Activated CD4-positive, alpha-beta T cell treated with anti-CD3 and anti-CD28 coated beads for 24 hours (primary cell): ENCODE measurements at places on chromosomes 3 and 15.
A peak's percentile ranks its signal among the peaks of the same experiment; 100 is the strongest.

DNA sequence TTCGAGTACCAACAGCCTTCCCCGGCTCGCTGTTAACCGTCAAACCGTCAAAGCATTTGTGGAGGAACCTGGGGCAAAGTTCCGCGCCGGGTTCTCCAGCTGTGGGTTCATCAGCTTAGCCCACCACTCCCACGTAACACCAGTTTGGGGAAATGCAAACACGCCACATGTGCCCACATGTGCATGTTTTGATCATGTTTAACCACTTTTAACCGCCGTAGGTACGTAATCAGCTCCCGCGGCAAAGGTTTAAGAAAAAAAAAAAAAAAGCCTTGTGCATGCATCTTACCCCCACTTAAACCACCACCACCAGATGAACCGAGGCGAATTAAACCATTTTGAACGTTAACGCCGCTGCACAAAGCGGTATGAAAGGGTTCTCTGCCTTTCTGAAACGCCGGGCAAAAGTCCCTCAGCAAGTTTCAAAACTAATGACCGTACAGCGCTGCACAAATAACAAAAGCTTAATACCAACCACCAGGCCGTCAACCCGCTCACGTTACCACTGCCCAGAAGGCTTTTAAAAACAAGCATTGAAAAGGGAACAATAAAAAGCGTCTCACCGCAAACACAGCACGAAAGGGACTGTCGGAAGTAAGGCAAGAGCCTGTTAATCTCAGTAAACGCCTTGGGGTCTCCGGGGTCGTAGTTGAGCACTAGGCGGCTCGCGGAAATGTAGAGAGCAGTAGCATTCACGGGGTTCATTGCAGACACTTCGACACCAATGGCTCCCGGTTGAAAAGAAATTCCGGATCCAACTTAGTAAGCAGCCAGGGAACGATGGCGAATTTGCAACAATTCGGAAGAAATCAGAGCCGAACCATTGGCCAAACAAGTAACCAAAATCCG is 1.5 kb downstream of the MSL2 start:
- DNase-seq = peak; percentile 37

DNA sequence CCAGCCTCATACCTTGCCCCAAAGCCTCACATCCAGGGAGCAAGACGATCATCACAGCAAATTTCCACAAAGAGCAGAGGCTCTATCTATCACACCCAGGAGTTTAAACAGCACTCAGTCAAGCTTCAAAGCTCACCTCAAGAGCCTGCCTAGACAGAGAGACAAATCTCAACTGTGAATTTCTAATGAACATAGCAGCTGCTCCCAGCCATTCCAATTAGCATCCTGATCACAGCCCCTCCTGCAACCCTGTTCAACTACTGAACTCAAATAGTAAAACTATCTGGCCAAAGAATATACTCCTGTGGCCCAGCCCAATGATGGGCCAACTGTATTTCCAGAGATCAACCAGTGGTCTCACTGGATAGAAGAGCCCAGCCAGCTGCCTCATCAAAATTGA is 269.8 kb downstream of the CTNNB1 start:
- DNase-seq = no peak

- DNase-seq = no peak
Observed at GRCh38 chr3:134829721-134830120, 34.7 kb downstream of the EPHB1 start.

GRCh38 chr15:60208709-60209108 is 189.1 kb downstream of the ANXA2 start:
- no peak for DNase-seq

DNA sequence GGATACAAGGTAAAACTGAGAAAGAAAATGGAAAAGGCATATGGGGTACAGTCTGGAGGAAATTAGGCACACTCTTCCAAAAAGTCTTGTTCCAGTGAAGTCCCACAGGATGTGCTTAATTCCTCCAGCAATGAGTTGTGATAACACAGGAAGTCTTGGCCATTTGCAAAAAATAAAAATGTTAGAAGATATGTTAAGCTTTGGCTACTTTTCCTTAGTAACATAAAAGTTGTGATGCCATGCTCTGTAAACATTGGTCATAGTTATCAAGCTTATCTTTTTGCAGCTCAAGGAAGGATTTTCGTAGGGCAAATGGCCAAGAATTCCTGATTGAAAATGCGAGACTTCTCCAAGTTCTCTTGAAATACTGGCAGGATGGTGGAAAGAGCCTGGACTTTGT is 26.4 kb downstream of the LNP1 start:
- no peak for DNase-seq

GRCh38 chr3:152229692-152230091 is 39.0 kb upstream of the MBNL1 start:
- DNase-seq = no peak

DNA sequence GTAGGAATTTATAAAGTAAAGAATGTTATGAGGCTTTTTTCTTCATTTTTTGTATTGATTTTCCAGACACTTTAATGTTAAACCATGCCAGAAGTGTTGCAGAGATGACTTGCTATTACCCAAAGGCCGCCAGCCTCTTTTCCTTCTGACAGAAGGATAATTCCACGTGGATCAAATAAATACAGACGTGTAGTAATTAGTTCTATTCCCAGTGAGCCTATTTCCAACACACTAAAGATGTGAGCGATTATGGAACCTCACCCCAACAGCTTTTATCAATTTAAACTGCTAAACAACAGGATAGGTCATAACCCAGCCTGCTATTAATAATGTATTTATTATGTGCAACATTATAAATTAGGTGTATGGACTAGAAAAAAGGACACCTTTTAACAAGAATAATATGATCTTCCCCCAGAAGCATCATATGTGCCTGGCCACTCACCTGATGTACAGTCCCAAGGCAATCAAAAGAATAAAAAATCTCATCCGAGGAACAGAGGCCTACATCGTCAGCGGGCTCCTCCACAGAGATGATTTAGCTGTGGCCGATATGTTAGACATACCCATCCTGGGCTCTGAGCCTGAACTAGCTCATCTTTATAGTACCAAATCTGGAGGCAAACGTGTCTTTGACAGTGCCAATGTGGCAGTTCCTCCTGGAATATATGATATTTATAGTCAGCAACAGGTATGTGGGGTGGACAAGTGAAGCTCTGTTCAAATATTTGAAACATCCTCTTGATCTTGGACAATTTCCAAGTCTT is 125.9 kb upstream of the C15orf61 start:
- DNase-seq = no peak

DNA sequence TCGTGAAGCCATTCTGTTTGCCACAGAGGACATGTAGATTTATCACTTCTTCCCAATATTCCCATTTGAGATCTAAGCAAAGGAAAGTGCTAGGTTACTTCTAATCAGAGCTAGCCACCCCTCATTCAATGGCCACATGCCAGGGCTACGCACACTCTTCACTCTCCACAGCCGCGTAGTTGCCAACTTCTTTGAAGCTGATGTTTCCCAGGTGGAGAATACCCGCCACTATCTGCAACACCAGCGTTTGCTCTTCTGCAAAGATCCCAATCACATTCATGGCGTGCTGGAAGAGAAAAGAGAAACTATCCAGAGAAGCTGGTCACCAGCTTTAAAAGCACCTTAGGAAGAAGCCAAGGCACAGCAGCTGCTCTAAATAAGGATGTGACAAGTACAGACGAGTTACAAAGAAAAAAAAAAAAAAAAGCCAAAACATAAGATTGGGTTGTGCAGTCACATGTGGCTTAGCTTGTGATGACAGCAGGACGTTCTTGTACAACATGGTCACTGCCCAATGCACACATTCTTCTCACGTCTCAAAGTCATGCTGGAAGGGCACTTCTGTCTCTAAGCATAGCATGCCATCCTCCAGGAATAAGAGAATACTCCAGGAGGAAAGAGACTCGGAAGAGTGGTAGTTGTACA is 16.4 kb downstream of the LDHAL6B start:
- no peak for DNase-seq

DNA sequence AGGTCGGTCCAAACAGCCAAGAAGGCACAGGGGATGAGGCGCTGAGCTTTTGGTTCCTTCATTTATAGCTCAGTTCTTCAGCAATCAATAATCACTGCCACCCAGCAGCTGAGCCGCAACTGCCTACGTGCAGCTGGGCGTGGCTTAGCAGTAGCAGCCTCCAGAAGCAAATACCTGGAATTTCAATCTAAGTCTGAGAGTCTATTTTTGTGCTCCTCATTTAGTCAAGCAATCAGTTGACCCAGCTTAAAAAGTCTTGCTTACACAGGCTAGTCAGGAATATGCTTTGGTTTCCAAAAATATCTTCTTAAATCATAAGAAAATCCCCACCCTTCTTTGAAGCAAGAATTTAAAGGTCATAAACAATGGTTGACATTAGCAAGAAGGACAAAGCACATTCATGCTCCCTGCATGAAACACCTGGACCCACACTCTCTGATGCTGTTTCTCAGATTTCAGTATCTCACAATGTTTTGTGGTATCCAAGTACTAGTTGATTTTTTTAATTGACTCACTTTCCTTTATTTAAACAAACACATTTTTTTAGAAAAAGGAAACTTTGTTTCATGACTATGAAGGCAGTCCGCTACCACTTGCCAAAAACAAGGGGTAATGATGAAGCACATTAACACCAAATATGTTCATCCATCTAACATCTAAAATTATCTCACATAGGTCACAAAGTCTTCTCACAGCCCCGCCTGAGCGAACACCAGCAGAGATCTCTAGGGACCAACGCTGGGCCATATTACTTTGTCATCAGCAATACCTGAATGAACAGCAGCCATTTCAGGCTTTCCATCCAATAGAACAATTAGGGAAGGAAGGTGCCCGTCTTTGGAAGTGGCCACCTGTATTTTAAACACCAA is 106.1 kb downstream of the OXNAD1 start:
- no peak for DNase-seq

DNA sequence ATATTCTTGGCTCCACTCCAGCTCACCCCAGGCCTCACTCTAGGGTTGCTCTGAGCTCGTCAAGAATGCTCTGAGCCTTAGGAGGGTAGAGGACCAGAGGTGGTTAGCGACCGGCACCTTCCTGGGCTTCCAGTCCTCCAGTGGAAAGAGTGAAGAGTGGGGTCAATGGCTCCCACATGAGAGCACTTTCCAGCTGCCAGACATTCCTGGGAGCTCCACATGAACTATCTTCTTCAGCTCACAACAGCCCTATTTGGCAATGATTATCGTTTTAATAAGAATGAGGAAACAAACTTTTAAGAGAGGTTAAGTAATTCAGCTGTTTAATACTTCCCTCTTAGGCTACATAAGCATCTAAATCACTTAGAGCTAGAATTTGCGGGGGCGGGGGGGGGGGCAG is 139.3 kb downstream of the STT3B start:
- DNase-seq = no peak

GRCh38 chr15:90271459-90272166 is 6.1 kb downstream of the NGRN start:
- no peak for DNase-seq

DNA sequence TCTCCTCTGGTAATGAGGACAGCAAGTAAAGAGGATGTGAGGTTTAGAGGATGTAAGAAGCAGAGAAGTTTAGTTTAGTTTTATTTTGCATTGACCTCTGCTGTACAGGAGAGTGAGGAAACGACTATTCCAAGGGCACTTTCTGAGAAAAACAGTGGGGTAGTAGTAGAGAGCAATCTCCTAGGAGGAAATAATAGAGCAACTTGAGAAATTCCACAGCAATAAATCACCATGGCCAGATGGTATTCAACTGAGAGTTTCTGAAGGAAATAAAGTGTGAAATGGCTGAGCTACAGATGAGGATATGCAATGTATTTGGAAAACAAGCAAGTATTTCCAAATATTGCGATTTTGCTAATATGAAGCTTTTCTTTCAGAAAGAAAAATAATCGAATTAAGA is 118.9 kb downstream of the DPH6 start:
- DNase-seq = no peak

DNA sequence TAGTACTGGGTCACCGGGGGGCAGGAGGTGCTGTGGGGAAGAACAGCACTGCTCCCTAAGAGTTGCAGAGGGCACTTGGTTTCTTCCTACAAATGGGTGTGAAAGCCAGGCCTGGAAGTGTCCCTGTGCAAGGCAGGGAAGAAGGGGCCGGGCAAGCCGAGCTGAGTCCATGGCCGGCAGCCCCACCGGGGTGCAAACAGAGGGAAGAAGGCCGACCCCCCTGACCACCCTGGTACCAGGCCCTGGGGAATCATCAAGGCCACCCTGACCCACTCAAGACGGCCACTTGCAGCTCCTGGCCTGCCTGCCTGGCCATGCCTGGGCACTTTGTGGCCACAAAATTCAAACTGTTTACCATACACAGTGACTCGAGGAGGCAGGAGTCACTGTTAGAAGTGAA is 8.7 kb upstream of the DNAJB8 start:
- no peak for DNase-seq

DNA sequence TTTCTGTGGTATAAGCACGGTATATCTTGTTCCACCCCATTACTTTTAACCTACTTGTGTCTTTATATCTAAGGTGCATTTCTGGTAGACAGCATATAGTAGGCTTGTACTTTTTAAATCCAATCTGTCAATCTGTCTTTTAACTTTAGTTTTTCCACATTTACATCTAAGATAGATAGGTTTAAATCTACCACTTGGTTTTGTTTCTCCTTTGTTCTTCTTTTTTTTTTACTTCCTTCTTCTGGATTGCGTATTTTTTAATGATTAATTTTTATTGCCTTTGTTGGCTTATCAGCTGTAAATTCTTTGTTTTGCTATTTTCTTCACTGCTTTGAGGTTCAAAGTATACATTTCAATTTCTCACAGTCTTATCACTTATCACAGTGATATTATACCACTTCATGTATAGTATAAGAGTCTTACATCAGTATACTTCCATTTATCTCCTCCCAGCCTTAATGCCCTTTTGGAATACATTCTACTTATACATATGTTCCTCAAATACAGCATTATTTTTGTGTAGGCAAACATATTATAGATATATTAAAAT is 31.0 kb downstream of the IQCB1 start:
- no peak for DNase-seq

GRCh38 chr15:25052191-25052999 is 97.6 kb downstream of the SNRPN start:
- DNase-seq = no peak

DNA sequence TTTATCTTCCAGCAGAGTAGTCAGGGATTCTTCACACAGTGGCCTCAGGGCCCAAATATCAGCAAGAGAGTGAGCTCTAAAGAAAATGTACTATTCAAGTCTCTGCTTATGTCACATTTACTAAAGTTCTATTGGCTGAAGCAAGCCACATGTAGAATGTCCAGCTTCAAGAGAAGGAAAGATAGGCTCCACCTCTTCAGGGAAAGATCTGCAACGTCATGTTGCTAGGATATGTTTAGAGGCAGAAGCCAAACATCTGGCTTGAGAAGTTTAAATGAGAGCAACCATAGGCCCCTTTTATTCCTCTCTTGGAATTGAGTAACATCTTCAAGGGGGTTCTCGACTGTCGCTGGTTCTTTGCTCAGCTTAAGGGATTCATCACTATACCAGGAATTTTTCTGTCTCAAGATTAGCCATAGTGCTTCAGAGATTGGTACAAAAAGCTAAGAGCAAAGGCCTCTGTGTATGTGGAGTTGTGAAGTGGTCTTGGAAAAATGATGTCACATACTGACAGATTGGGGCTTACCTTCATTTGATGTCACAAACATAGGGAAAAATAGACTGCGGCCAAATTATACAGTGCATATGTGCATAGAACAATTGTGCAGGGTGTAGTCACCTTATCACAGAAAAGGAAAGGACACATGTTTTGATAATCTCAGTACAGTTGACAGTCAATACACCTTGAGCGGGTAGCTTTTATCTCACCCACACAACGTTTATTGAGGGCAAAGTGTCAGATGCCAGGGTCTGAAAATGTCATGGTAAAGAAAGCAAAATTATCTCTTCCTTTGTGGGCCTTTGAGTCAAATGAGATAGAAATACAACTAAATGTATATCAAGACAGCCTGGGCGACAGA is 11.3 kb upstream of the THRB start:
- DNase-seq = no peak

GRCh38 chr3:42013691-42014457 is 52.0 kb upstream of the ULK4 start:
- DNase-seq = peak; percentile 19
